ENCODE measurements at places on chromosomes 13 and 19.

GRCh38 chr19:46471811-46472543, 614 bp upstream of the PNMA8A start:
- no peak for DNase-seq

GRCh38 chr19:34135054-34135800, 37.1 kb upstream of the LSM14A start:
- DNase-seq, result no peak

DNA sequence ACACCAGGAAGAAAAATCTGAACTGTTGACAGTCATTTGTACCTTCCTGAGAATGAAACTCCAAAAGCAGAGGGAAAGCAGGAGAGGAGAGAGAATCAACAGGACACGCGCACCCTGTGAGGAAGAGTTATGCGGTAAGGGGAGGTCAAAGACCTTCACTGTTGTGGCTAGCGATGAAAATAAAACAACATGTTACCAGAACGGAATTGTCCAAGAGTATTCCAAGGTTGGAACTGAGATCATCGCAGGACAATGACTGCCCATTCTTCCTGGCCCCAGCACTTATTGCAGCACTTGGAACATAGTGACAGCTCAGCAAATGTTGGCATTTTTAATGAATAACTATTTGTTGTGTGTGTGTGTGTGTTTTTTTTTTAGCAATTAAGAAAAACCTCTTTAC, 176.0 kb upstream of the TSC22D1 start:
- no peak for DNase-seq

GRCh38 chr13:114174529-114174961, 4.5 kb upstream of the CFAP97D2 start:
- DNase-seq, result no peak

DNA sequence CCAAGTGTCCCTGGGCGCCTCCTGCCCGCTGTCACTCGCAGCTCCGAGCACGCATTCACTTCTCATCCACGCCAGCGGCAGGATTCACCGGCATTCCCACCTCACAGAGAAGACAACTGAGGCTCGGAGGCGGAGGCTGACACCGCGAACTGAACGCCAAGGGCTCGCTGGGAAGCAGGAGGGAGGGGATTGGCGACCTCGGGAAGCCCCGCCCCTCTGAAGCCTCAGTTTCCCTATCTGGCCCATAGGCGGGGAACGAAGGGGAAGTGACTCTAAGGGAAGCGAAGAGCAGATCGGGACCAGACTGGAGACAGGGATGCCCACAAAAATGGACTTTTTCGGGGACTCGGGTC, 256 bp downstream of the MICOS13 start:
- peak; percentile 55 for DNase-seq

DNA sequence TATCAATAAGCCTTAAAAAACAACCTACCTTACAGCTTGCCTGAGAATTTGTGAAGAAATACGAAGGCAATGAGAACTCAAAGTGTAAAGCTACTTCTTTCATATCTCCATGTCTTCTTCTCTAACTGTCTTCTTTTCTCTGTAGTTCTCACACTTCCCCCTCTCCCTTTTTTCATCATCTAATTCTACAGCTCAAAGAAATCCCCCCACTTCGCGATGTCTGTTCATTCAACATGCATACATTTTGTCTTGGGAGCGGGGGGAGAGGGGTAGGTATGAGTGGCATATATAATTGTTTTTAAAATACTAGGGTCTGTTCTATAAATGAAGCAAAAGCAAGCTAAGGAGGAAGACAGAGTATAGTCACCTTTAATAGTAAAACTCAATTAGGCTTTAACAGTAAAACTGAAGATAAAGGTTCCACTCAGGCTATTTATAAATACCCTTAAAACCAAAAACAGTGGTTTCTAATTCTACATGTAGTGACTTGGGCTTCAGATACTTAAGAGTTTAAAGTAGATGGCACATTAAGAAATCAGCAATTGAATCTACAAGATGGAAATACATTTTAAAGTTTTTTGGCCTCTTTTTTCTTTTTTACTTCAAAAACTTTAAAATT, 106.9 kb downstream of the KLF12 start:
- DNase-seq, result no peak

DNA sequence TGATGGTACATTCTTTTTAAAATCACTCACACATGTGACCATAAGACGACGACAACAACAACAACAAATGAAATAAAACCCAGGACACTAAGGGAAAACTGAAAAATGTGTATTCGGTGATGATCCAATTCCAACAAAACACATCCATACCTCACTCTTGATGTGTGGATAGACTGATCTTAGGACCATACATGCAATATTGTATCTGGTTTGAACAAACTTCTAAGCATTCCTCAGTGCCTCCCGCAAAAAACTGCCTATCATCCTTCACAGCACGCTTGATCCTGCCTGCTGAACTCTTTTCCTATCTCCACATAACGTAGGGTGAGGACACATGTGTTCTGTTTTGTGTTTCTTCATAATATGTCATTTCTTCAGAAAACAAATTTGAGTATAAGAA, 415.2 kb downstream of the KCTD12 start:
- no peak for DNase-seq

DNA sequence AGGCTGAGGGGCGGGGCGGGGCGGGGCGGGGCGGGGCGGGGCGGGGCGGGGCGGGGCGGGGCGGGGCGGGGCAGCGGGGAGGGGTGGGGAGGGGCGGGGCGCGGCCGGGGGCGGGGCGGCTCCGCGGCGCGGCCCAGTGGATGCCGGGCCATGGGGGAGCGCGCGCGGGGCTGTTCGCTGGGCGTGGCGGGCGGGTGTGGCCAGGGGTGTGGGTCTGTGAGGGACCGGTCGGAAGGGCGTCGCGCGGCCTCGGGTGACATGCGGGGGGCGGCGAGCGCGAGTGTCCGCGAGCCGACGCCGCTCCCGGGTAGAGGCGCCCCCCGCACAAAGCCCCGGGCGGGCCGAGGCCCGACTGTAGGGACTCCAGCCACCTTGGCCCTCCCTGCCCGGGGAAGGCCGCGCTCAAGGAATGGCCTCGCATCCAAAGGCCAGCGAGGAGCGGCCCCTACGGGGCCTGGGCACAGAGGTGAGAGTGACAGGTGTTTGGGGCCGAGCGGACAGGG, at the start of gene ZFP28:
Gene ZFP28, plus strand, starts transcription at position 188 of the 503 bp plus-strand sequence. Its CDS starts 71 bp downstream, at position 259.
- peak; percentile 95 for DNase-seq

GRCh38 chr19:55176076-55176475, 4.0 kb downstream of the SYT5 start:
- no peak for DNase-seq

- no peak for DNase-seq
Measured at GRCh38 chr13:75579529-75579928, 29.9 kb downstream of the UCHL3 start.

DNA sequence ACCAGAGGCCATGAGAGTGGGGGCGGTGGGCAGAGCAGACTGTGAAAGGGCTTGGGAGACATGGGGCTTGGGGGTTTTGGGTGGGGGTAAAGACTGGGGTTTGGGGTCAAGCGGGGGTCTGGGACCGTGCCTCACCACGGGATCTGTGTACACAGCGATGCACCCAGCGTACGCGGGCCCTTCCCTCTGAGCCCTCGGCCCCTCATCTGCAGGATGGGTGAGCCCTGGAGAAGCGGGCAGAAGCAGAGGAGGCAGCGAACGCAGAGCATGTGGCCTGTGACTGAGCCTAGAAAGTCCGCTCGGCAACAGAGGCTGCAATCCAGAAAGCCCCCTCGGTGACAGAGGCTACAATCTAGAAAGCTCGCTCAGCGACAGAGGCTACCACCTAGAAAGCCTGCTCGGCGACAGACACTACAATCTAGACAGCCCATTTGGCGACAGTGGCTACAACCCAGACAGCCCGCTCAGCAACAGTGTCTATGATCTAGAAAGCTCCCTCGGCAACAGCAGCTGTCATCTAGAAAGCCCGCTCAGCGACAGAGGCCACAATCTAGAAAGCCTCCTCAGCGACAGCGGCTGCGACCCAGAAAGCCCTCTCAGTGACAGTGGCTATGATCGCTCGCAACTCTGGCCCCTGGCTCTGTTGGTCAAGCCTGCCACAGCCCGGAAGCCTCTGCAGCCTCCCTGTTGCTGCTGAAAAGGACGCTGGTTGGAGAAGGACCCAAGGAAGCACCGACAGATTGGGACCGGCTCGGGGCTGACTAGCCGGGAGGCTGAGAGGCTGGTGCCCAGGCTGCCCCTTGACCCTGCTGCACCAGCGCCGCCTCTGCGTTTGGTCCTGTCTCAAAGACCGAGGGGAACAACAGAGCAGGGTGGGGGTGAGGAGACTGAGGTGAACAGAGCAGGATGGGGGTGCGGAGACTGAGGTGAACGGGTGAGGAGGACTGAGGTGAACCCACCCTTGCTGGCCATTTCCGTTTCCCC, 68.6 kb downstream of the SPACA7 start:
- DNase-seq, result no peak

- no peak for DNase-seq
Measured at GRCh38 chr19:5358173-5358800, 17.7 kb upstream of the PTPRS start.

- no peak for DNase-seq
Measured at GRCh38 chr13:83153848-83154247, 728.4 kb downstream of the SLITRK1 start.

DNA sequence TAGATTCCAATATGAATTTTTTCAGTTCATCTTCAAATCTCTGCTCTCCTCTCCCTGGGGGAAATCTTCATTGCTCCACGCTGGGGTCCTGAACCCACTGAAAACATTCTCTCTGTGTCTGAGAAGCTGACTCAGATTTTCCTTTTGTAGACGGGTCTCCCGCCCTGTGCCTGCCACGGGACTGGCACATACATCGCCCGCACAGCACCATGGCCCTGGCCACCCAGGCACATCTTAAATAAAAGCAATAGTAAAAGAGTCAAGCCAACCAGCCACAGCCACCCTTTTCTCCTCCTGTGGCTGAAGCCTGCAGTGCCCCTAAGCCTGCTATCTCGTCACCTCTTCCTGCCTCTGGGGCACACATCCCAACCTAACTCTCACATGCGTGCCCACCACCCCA, 301.2 kb downstream of the ZNF536 start:
- DNase-seq, result no peak

DNA sequence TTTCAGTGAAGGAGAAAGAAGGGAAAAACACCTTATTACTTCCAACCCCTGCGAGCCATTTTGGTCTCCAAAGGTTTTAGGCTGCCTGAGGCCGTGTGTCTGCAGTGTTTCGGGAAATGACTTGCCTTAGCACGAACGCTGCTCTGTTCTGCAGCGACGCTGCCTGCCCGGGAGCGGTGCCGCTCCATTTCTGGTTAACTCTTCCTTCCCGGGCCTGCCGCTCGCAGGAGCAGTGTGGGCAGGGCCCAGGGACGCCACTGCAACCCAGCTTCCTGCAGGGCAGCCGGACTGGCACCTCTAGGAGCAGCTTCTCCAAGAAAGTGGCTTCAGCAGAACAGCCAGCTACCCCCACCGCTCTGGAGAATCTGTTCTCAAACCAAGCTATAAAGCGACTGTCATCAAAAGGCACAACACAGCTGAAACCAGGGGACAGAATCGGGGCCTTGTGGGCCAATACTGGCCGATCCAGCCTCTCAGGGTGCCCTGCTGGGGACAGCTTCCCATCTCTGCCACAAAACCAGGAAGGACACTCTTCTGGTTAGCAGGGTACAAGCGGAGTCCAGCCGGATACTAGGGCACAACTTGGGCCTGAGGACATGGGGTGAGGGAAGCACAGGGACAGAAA, 72.2 kb downstream of the KCTD15 start:
- peak; percentile 34 for DNase-seq

GRCh38 chr19:48196933-48197665, 26.6 kb downstream of the ZSWIM9 start:
- DNase-seq, result no peak

DNA sequence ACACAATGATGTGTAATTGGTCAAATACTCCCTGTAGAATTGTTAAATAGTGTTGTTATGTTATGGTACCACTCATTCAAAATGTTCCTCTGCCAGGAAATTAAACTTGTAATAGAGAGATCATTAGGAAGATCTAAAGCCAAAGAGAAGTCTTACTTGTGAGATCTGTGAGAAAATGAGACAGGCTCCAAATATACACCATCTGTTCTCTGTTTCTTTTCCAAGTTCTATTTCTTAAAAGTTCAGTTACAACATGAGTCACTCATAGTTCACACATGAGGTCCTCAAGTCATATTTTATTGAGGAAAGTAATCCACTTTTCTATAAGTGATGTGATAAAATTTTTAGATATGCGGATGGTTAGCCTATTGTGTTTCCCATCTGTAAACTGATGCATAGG, 1038.1 kb upstream of the PRR20A start:
- DNase-seq, result no peak

GRCh38 chr19:14113762-14114414, 3.7 kb downstream of the PRKACA start:
- DNase-seq, result no peak

DNA sequence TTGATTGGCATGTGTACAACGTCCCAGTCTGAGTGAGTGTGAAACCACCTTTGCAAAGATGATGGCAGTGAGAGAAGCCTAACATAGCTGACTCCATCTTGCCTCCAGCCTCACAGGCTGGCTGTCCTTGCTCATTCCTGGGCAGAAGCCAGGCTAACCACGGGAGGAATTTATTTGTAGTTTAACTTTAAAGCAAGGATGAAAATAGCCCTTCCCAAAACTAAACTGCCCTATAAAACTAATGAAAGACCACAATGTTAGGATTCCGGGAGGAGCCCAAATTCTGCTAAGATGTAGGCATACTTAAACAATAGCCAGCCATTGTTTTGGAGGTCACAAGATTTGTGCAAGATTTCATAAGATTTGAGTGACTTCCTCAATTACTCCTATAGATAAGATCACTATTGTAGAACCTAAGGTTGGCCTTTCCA, 96.6 kb upstream of the LSM14A start:
- no peak for DNase-seq

DNA sequence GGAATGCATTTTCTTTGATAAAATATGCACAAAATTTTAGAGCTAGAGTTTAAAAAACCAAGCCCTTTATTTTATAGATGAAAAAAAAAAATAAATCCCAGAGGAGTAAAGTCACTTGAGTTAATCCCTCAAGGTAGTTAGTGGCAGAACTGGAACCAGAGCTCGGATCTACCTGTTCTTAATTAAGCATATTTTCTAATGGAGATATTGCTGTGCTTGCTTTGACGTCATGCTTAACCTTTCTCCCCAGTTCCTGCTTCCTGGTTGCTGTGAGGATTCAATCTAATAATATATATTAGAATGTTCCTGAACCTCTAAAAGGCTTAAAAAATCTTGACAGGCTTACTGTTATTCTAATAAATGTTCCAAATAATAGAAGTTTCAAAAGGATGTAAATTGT, 300.6 kb upstream of the KLF12 start:
- DNase-seq, result no peak

- DNase-seq, result no peak
Measured at GRCh38 chr13:23450340-23451046, 17.0 kb upstream of the SACS start.

GRCh38 chr13:71499944-71500514, 367.0 kb downstream of the DACH1 start:
- no peak for DNase-seq

DNA sequence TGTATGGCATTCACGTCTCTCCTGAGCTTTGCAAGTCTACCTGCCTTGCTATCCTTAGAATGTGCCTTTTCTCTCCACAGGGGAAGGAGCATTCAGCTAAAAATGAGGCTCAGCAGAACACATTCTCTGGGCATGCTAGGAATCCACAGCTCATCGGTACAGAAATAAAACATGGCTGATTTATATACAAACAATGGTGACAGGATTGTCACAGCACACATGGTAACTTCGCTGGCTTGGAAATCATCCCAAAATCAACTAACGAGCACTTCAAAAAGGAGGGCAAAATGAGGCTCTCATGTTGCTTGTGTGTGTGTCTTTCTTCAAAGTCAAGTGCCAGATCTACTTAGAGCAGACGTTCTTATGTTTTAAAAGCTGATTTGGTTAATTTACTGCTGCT, 373.0 kb downstream of the FGF14 start:
- DNase-seq, result no peak

- DNase-seq, result no peak
Measured at GRCh38 chr19:10096615-10096963, 5.9 kb downstream of the ANGPTL6 start.

GRCh38 chr19:35162471-35163326, 8.2 kb downstream of the FXYD5 start:
- no peak for DNase-seq
